ENCODE measurements at places on chromosomes 4 and X.

- DNase-seq, result peak; percentile 56
These were observed 3.2 kb upstream of the PCDH19 start for GRCh38 chrX:100413229-100413628.

- DNase-seq, result no peak
These were observed 325.7 kb upstream of the GIMD1 start for GRCh38 chr4:106694232-106694631.

GRCh38 chr4:185903205-185903604 lies 91.2 kb upstream of the SORBS2 start:
- no peak for DNase-seq

DNA sequence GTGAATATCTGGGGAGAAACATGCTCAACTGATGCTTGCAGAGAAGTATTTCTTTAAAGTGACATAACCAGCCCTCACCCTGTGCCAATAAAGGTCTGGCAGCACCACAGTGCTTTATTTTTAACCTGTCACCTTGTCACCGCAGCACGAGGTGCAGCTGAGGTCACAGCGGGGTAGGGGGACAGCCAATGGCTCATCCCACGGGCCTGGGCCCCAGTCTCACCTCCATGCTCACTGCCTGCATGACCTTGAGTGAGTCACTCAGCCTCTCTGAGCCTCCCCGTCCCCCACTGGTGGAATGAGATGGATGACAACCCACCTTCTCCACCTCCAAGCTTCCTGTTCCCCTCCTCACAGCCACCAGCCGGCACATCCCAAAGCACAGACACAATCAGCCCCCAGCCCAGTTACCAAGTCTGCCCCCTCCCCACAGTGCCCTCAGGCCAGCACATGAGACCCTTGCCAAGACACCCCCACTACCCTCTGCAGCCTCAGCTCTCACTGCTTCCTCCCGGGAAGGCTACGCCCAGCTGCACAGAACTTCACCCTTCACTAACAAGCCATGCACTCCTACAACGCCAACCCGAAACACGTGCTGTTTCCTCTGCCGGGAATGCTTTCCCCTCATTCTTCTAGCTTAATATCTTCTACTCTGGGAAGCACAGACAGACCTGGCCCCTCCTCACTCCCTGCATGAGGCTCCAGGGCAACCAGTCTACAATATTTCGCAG lies 24.9 kb upstream of the MAN2B2 start:
- DNase-seq, result no peak

- DNase-seq, result no peak
These were observed 88.3 kb upstream of the DDIT4L start for GRCh38 chr4:100278567-100278966.

DNA sequence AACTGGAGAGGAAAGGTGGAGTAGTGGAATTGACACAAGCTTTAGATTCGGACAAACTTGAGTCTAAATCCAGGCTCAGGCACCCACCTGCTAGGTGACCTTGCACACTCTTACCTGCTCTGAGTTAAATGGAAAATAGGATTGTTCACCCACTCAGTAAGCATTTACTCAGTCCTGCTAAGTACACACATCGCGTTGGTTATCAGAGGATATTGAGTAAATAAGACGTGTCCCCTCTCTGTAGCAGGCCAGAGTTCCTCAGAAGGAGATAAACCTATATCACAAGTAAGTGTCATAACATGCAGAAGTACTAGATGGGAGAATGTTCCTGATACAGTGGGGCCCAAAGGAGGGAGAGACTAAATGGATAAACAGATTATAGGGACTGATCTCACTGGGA lies 117.7 kb downstream of the SMIM20 start:
- DNase-seq, result no peak

DNA sequence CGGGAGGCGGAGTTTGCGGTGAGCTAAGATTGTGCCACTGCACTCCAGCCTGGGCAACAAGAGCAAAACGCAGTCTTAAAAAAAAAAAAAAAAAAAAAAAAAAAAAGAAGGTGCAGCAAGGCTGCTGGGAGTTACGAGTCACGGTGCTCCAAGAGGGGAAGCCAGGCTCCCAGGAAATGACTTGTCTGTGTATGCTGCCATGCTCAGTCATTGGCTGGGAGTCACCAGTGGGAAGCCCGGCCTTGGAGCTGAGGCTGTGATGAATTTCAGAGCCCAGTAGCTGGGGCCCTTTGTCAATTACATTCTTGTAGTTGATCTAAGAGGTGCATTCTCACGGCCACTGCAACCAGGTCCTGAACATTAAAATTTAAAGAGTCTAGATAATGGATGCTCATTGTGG lies 1105.1 kb upstream of the TENM3 start:
- no peak for DNase-seq

DNA sequence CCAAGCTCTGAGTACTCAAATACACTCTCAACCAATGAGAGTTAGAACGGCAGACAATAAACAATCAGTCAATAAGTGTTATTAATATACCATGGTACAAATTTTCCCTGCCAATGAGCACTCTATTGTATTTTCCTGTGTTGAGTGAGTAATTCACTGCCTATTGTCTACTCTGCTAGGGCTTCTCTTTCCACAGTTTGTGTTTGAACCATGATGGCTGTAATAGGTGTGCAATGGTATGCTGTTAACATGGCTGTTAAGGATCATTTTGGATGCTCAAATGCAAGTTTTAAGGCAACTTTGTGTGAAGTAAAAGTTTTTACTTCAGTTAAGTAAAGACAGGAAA lies 41.2 kb downstream of the RPS6KA3 start:
- no peak for DNase-seq

- peak; percentile 60 for DNase-seq
These were observed 454.2 kb downstream of the GRIA2 start for GRCh38 chr4:157674699-157675098.

DNA sequence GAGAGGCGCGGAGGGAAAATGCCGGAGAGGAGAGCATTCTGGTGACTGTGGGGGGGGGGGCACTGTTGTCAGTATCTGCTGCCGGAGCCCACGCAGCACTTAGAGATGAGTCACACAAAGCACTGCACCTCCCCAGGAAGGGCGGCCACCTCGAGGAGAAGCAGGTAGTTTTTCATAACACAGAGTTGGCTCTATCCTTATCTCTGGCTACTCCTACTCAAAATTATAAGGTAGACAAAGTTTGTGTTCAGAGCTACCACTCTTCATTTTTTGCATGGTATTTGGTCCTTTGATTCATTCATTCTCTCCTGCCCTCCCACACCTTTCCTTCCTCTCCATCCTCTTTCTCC lies 76.2 kb upstream of the SCOC start:
- DNase-seq, result no peak

DNA sequence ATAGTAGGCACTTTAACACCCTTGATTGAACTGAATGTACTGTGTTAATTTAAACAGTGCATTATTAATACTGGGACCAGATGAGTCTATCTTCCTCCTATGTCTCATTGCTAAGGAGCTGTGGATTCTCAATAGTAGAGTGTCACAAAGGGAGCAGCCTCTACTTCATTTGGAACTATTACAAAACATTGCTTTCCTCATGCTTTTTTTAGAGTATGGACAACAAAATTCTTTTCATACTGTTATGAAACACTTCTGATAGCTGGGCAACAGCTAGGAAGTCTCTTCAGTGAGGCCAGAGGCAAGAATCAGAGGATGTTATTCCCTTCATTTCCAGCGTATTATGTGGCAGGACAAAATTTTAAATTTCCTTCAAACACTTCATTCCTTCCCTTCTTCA lies 160.8 kb downstream of the FBXO8 start:
- no peak for DNase-seq

DNA sequence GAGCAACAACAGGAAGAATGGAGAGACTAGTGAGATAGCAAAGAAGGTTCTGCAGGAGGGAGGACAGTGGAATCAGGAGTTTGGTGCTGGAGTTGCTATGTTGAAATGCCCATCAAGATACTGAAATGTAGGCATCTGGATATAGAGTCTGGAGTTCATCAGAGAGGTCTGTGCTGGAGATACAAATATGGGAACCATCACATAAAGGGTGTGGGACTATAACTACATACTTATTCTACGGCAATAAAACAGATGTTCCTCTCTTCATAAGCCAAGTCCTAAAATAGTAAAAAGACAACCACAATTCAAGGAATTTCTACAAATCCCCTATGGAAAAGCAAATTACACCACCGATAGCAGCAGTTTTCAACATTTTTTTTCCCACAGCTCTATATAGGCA lies 1.6 kb downstream of the MED14 start:
- DNase-seq, result no peak

- peak; percentile 10 for DNase-seq
These were observed 20.7 kb downstream of the PSAPL1 start for GRCh38 chr4:7414046-7414445.

GRCh38 chrX:44927398-44927797 lies 54.4 kb downstream of the KDM6A start:
- no peak for DNase-seq

DNA sequence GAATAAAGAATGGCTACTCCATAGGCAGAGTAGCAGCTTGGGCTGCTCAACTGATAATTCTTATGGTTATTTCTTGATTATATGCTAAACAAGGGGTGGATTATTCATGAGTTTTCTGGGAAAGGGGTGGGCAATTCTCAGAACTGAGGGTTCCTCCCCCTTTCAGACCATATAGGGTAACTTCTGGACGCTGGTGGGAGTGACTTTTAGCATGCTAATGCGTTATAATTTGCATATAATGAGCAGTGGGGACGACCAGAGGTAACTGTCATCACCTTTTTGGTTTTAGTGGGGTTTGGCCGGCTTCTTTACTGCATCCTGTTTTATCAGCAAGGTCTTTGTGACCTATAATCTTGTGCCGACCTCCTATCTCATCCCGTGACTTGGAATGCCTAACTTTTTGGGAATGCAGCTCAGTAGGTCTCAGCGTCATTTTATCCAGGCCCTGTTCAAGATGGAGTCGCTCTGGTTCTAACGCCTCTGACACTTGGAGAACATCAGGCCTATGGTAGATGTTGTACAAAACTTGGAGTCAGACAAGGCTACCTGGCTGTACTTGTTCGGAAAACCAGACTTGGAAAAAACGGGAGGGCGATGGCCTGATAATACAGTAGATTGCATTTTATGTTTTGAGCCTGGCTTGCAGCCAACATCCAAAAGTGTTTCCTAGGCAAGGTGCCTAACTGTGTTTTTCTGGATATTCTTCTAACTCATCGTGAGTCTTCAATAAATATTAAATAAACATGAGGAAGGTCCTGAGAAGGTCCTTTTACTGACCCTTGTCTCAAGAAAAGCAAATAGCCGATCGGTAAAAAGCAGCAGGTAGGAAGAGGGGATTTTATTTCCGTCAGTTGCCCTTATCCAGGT lies 1.8 kb upstream of the TMEM164 start:
- DNase-seq, result no peak

GRCh38 chr4:17358241-17358640 lies 153.6 kb downstream of the QDPR start:
- no peak for DNase-seq

- DNase-seq, result no peak
These were observed 71.6 kb upstream of the INPP4B start for GRCh38 chr4:142917678-142918077.

DNA sequence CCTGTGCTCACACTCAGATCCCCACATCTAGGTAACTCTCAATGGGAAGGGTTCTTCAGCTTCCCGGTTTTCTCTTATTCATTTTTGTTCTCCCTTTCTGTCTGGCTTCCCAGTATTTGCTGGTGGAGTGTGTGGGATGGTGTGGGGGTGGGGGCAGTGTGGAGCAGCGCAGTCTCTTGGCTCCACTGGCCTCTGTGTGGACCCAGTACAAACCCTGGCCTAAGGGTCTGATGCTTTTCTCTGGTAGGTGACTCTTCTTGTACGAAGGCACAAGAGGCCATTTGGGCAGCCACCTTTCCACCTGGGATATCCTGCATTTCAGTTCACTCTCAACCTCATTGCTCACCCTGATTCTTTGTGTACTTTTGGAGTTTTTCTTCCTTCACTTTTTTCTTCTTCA lies 71.3 kb downstream of the NBDY start:
- DNase-seq, result peak; percentile 5

DNA sequence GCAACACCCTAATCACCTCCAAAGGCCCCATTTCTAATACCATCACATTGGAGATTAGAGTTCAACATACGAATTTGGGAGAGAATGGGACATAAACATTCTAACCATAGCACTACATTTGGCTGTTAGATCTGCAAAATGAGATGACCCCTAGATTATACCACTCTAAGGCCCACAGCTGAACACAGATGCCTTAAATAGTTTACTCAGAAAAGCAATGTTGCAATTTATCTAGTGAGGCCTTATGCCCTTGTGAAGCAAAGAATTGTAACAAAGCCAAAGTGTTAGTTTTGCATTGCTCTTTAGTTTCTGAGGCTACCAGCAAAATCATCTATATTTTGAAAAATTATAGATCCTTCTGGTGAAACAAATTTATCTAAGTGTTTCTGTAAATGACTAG lies 31.6 kb upstream of the ARHGEF6 start:
- no peak for DNase-seq

DNA sequence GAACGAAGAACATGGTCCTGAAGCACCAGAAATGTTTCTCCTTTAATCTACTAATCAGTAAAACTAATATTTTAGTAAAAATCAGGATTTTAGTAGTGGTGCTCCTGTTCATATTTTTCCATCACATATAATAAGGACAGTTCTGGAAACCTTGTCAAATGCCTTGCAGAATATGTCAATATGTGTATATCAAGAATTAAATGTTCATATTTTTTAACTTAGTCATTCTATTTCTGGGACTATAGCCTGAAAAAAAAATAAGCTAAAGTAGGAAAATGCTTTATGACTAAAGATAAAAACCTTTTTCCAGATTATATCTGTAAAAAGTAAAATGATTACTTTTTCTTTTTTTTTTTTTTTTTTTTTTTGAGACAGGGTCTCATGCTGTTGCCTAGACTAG lies 65.1 kb downstream of the MAB21L2 start:
- no peak for DNase-seq

- DNase-seq, result no peak
These were observed 68.3 kb downstream of the PALLD start for GRCh38 chr4:168565130-168565529.

GRCh38 chr4:177726111-177726510 lies 283.9 kb upstream of the AGA start:
- no peak for DNase-seq

DNA sequence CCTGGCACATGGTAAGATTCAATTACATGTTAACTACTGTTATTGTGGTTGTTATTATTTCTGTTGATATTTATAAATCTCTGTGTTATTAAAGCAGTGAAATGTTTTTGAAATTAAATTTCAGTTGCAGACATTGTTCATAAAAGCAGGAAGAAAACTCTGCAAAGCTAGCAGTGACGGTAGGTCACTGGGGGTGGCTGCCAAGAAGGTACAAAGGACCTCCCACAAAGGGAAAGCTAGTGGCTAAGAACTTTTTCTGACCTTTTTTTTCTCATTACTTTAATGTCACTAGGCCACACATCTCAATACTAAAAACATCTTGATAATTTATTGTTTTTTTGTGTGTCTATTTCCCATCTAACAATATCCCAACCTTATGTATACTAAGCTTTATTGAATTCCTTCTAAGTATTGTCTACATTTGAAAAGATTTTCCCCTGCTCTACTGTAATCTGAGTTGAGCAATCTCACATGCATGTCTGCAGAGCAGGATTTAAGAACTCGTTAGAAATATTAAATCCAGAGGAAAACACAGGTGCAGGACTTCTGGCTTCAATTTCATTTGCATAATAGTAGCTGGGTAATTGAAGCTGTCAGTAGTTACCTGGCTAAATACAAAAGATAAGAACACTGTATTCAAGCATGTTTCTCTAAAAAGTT lies 197.3 kb downstream of the CFAP299 start:
- DNase-seq, result no peak
